ENCODE measurements at places on chromosomes 7 and 10.

GRCh38 chr10:100858261-100858660 is 54.5 kb upstream of the SLF2 start:
- DNase-seq, result no peak

DNA sequence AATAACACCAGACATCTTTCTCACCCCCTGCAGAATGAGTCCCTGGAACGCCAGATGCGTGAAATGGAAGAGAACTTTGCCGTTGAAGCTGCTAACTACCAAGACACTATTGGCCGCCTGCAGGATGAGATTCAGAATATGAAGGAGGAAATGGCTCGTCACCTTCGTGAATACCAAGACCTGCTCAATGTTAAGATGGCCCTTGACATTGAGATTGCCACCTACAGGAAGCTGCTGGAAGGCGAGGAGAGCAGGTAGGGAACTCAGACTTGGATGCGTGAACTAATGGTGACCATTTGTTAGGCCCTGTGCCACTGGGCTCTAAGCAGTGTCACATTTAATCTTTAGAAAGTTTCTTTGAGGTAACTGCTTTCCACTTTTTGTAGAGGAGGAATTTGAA is 7.1 kb downstream of the VIM start:
- no peak for DNase-seq

- no peak for DNase-seq
These were observed 2.4 kb downstream of the PRDX3 start for GRCh38 chr10:119176166-119176565.

GRCh38 chr7:139230484-139230773 is 608 bp upstream of the UBN2 start:
- DNase-seq, result no peak

DNA sequence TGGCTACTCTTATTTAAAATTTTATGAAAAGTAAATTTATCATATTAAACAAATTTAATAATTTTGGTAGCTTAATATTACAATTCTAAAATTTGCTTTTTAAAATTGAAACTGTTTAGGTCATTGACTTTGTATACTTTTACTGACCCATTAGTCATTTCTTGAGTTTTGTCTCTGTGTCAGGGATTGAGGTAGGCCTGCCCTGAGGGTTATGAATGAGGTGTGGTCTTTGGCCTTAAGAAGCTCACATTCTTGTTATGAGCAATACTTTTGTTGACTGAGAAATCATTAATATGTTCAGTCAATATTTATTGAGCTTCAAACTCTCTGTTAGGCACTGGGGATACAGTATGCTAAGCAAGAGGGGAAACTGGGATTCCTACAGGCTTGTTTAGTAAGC is 47.0 kb upstream of the RPA3 start:
- DNase-seq, result no peak

- no peak for DNase-seq
These were observed 39.2 kb downstream of the CD36 start for GRCh38 chr7:80677629-80678028.

GRCh38 chr10:79336739-79337138 is 10.5 kb upstream of the PPIF start:
- DNase-seq, result no peak

GRCh38 chr7:43072530-43072929 is 39.9 kb upstream of the HECW1 start:
- DNase-seq, result no peak

DNA sequence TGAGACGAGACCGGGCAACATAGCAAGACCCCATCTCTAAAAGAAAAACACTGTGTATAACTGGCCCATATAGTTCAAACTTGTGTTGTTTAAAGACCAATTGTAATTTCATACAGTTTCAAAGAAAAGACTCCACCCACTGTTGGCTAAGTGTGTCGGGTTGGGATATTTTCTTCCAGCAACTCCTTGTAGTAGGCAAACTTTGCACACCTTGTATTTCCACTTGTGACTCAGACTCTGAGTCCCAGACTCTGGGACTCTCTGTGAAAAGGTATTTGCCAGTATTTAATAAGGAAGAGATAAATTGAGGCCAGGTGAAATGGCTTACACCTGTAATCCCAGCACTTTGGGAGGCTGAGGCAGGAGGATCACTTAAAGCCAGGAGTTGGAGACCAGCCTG is 29.3 kb upstream of the RHBDD2 start:
- no peak for DNase-seq

- DNase-seq, result no peak
These were observed 106.6 kb downstream of the PRKCQ start for GRCh38 chr10:6473430-6473829.

DNA sequence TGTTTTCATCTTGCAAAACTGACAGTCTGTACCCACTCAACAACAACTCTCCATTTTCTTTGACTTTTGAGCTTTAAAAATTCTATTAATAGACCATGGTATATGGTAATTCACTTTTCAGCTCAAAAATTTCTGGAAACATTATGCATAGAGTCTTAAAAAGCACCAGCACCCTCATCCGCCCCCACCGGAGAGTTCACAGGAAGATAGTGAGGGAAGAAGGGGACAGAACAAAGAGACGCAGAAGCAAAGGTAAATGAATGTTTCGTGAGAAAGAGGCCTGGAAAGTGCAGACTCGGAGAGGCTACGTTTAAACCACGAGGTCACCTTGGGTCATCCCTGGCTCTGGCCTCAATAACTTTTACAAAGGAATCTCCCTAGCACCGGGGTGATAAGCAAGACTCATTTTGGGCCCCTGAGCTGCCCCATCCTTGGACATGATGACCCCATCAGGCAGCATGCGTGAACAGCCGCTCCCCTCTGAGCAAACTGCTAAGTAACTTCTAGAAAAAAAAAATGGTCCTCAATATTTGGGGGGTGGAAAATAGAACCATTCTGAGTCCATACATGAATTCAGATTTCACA is 96.3 kb downstream of the CPXM2 start:
- DNase-seq, result no peak

DNA sequence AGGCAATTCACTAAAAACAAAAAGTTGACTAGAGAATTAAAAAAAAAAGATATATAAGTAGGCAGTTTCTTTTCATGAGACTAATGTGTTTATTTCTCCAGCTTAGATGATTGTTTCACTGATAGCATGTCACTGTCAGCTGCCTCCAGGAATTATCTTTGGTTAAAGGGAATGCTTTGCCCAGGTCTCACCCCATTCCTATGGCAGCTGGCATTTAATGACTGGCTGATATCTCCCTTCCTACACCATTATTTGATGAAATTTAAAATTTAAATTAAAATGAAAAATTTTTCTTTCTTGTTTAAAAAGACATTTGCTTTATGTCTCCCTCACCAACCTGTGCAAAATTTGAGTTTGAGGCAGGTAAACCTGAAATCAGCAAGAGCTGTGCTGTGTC is 214.5 kb upstream of the PRSS1 start:
- DNase-seq, result no peak

- DNase-seq, result no peak
These were observed 41.5 kb downstream of the CYP17A1 start for GRCh38 chr10:102795453-102796406.

DNA sequence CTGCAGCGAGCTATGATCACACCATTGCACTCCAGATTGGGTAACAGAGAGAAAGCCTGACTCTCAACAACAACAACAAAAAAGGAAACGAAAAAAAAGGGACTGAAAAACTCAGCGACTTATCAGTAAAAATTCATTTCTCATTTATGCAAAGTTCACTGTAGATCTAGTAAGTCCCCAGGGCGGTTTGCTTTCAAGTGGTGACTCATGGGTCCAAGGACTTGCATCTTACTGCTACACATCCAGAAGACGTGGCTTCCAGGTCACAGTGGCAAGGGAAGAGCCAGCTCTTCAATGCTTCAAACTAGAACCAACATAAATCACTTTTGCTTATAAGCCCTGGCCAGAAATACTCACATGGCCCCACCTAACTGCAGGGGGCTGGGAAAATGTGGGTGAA is 178.3 kb upstream of the AUTS2 start:
- no peak for DNase-seq

DNA sequence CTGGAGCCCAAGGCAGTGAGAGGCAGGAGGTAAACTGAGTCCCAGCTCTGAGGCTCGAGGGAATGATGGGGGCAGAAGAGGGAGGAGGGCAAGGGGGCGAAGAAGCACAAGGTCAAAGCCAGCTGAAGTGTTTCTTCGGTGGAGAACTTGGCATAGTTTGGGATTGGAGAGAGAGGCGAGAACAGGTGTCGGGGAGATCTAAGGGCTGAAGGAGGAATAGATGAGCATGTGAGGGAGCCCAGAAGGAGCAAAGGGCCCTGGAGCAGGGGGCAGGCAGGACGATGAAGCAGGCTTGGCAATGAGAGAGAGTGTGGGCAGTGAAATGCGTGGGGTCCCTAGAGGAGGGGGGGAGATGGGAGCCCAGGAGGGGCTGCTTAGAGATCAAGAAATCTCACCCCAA is 35.9 kb downstream of the SH3PXD2A start:
- DNase-seq, result no peak

DNA sequence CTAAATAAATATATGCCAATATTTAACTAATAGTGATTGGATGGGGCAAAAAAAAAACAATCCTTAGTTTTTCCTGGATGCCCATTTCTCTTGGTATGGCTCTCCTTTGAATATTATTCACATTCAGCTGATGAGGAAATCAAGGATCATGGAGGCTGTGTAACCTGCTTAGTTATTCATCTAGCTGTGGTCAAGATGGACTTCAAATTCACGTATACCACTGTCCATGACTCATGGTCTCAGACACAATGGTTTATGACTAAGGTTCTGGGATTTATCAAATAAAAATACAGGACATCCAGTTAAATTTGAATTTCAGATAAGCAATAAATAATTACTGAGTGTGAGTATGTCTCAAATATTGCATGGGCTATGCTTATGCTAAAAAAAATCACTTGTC is 191.5 kb upstream of the CELF2 start:
- DNase-seq, result no peak

GRCh38 chr10:132122939-132123445 is 57.2 kb downstream of the JAKMIP3 start:
- no peak for DNase-seq

DNA sequence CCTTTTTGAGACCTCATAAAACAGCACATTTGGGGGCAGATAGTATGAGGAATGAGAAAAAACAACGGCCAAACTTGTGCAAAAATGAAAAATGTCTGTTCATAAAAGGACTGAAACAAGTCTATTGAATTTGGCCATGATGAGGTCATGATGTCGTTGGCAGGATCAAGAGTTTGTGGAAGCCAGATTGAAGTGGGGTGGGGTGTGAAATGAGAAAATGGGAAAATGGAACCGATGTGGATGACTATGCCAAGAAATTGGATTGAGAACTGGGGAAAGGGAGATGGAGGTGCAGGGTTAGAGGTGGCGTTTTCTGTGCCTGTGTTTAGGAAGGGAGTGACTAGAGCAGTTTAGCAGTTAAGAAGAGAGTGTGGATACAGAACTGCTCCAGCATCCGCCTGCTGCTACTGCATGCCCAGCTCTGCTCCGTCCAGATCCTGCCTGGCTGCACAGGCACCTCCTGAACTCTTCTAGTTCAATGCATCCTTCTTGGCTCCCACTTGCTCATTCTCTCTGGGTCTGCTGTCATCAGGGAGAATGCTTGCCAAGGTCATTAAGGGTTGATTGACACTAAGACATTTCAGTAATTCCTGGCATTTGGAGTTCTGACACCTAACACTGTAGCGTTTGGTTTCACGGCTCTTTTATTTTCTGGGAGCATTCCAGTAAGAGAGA is 111.9 kb downstream of the GALNT17 start:
- no peak for DNase-seq

DNA sequence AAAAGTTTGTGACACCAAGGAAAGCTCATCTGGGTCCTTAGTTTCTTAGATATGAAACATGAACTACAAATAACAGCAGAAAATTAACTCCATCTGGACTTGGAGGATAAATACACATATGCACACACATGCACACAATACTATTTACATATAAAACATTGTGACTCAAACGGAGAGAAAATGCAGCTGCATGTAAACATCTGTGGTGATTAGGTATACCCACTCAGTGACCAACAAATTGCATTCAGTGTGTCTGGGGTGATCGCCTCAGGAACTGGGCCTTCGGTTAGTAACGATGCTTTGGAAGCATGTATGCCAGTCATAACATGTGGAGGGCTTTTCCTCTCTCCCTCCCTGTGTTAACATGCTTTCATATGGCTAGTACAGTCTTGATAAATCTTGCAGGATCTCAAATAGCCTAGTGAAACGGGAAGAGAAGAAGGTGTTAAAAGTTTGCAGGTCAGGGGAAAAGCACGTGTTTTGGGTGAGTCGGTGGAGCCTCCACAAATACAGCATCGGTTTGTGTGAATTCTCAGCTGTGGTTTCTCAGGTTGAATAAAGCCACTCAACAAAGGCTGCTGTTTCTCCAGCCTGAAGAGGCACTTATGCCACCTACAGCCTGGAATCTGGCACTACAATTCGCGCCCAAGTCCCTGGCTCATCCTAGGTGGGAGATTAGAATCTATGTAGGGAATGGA is 8.7 kb upstream of the GLRX3 start:
- DNase-seq, result no peak

DNA sequence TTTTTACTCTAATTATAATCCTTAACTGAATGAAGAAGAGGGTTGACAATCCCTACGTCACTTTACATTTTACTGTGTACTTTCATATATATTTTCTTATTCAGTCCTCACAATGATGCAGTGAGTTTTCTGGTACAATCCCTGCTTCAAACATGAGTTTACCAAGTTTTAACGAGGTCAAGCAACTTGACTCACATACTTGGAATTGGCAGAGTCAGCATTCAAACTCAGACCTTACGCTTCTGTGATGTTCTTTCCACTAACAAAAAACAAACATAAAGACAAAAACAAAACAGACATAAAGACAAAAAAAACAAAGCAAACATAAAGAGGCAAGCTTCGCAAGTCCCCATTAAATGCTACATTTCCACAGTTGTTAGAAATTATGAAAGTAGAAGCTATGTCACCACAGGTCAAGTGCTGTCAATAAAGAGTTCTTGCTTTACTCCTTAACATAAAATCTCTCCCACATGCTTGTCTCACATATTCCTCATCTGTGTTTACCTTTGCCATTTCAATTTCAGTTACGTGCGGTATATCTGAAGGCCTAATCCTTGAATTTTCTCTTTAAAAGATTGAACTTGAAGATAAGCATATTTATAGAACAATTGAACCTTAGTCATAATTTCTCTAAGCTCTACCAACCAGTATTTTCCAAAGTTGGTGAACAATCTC is 217.3 kb downstream of the CELF2 start:
- DNase-seq, result no peak

DNA sequence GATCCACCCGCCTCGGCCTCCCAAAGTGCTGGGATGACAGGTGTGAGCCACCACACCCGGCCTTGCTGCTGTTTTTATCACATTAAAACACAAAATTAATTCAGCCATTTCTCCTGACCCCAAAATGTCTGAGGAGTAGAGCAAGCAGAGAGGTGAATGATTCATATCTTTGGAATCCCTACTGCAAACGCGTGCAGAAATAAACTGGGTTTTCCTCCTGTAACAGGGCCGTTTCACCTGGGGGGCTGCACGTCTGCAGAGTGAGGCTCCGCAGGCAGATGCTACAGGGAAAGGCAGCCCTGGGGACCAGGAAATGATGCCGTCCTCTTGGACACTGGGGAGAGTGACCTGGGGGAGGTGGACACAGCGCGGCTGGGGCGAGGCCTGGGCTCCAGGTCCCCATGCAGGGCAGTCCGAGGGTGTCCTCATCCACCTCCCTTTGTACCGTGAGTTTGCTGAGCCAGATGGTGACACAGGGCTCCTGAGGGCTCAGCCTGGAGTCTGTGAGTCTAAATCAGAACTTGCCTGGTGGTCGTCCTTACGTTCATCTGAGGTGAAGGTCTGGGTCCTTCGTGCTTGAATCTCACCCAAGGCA is 41.9 kb downstream of the PDGFA start:
- peak; percentile 50 for DNase-seq

GRCh38 chr10:50990568-50991455 is 83.5 kb upstream of the PRKG1 start:
- peak; percentile 59 for DNase-seq

Data from sciatic nerve (tissue), 2 donors.